ENCODE measurements at places on chromosomes 2 and 18. TPM values are rescaled to one million over a fixed set of nuclear protein-coding genes. Genes with fewer than 3 reads are reported as not detected.

SGO2 gene
- 0.37 TPM for total RNA-seq

GPC1 gene
- 20.7 TPM for total RNA-seq

CYP27C1 gene
- not detected for total RNA-seq

DSC2 gene
- total RNA-seq, result 4.6 TPM

CRYGC gene
- total RNA-seq, result not detected

SLC4A5 gene
- 0.60 TPM for total RNA-seq

DNA sequence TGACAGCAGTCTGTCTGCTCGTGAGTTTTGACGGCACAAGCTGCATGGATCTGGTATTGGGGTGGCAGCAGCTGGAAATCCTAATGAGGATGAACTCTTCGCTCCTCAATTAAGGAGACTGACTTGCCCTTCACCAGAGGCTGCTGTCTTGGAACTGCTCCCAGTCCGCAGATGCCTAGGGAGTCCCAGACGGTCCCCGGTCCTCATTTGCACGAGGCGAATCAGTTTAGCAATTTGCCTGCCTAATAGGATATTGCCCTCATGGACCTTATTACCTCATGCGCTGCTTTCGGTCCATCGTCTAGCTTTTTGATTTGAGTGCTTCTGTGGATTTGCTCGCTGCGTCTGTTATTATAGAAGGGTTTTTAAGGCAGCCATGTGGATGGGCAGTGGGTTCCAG lies 40.6 kb downstream of the ASAP2 start:
- no peaks in the 10 kb centered on the region for H3K36me3 ChIP-seq
- DNase-seq, result no peak
- no peaks in the 10 kb centered on the region for H3K27me3 ChIP-seq
- no peak overlapping the region for H3K27ac ChIP-seq
- H3K4me1 ChIP-seq, result peaks cover 9% of the 10 kb centered on the region

DNA sequence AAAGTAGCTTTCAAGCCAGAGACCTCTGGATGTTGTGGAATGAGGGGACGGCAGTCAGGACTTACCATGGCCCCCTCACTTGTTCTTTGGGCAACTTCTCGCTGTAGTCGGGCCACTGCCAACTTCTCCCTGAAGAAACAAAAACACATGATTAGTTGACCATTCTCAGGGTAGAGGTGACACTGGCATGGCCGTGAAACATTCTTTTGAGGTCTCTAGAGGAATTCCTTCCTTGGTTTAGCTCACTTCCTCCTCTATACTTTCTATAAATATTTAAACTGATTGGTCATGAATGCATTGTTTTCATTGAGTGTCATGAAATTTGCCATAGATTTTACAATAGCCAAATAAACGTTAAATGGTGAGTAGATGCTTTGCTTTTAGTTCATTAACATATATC lies 354.6 kb downstream of the NCKAP5 start:
- H3K4me1 ChIP-seq, result peaks cover 6% of the 10 kb centered on the region
- H3K27me3 ChIP-seq, result no peaks in the 10 kb centered on the region
- no peak for DNase-seq

- no peaks in the 10 kb centered on the region for H3K27me3 ChIP-seq
- H3K36me3 ChIP-seq, result no peaks in the 10 kb centered on the region
- no peak overlapping the region for H3K27ac ChIP-seq
These were observed 148.2 kb downstream of the ESCO1 start for GRCh38 chr18:21452276-21452780.

- H3K36me3 ChIP-seq, result no peaks in the 10 kb centered on the region
- H3K4me1 ChIP-seq, result no peaks in the 10 kb centered on the region
- H3K27me3 ChIP-seq, result no peaks in the 10 kb centered on the region
- H3K27ac ChIP-seq, result no peak overlapping the region
- H3K4me3 ChIP-seq, result no peak overlapping the region
These were observed 14.7 kb downstream of the CRIM1 start for GRCh38 chr2:36370281-36370680.

- no peaks in the 10 kb centered on the region for H3K36me3 ChIP-seq
- DNase-seq, result no peak
- H3K27me3 ChIP-seq, result no peaks in the 10 kb centered on the region
- no peak overlapping the region for H3K4me3 ChIP-seq
- no peak overlapping the region for H3K27ac ChIP-seq
- H3K4me1 ChIP-seq, result peaks cover 34% of the 10 kb centered on the region
These were observed 38.3 kb upstream of the PTPN4 start for GRCh38 chr2:119721462-119721861.

DNA sequence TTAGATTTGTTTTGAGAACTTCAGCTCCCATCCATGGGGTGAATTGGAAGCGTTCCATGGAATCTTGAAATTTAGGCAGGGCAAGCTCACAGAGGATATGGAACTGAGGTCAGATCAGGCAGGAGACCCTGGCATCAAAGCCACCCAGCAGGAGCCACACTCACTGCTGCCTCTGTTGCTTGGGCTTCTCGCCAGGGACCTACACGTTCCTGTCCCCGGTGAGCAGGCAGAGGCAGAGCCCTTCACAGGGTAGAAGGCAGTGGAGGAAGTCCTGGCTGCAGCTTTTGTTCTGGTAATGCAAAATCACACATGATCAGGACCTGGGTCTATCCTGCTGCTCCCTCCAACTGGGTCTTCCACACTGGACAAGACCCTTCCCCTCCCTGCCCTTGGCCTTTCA lies 42.1 kb downstream of the CAPN13 start:
- H3K27me3 ChIP-seq, result no peaks in the 10 kb centered on the region
- H3K27ac ChIP-seq, result no peak overlapping the region
- no peak overlapping the region for H3K4me3 ChIP-seq
- H3K36me3 ChIP-seq, result no peaks in the 10 kb centered on the region
- no peaks in the 10 kb centered on the region for H3K4me1 ChIP-seq

DNA sequence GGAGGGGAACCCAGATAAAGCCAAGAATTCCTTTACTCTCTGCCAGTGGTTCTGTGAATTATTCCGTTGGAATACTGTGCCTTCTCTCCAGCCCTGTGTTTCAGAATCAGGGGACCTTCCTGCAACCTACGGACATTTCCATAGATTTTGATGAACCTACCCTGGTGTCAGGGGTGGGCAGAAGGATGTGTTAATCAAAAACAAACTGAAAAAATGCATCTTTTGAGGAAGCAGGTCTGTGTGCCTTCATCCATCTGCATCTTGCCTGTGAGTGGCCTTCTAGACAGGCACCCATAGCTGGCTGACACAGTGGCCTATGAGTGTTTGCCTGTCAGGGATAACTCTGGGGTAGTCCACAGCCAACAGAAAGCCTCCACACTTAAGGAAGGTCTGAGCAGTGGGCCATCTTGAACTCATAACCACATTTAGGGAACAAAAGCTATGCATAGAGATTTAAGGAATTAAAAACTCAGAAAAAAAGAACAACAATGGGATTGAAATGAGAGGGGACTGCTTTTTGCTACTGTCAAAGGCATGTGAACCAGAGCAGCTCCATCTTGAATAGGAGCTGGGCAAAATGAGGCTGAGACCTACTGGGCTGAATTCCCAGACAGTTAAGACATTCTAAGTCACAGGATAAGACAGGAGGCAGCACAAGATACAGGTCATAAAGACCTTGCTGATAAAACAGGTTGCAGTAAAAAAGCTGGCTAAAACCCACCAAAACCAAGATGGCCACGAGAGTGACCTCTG lies 45.9 kb upstream of the ITGA6 start:
- DNase-seq, result no peak
- no peak overlapping the region for H3K4me3 ChIP-seq
- H3K27ac ChIP-seq, result no peak overlapping the region
- H3K27me3 ChIP-seq, result no peaks in the 10 kb centered on the region
- H3K4me1 ChIP-seq, result peaks cover 23% of the 10 kb centered on the region

DNA sequence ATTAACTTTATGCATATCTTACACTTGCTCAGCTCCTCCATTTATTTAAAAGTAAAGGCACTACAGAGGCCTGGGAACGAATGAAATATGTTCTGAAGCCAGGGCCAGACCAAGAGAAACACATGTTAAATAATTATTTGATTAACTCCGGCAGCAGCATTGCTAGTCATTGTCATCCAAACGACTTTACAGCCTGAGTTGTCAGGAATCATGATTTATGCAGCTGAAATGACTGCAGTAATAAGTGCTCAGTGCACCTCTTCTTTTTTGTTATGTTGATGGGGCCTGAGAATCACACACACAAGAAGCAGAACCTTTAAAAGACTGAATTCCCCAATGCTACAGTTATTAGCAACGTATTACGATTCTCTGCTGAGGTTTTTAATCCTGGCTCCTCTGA lies 58.9 kb downstream of the EPHA4 start:
- H3K36me3 ChIP-seq, result no peaks in the 10 kb centered on the region
- no peak overlapping the region for H3K4me3 ChIP-seq
- no peaks in the 10 kb centered on the region for H3K27me3 ChIP-seq
- H3K27ac ChIP-seq, result no peak overlapping the region

DNA sequence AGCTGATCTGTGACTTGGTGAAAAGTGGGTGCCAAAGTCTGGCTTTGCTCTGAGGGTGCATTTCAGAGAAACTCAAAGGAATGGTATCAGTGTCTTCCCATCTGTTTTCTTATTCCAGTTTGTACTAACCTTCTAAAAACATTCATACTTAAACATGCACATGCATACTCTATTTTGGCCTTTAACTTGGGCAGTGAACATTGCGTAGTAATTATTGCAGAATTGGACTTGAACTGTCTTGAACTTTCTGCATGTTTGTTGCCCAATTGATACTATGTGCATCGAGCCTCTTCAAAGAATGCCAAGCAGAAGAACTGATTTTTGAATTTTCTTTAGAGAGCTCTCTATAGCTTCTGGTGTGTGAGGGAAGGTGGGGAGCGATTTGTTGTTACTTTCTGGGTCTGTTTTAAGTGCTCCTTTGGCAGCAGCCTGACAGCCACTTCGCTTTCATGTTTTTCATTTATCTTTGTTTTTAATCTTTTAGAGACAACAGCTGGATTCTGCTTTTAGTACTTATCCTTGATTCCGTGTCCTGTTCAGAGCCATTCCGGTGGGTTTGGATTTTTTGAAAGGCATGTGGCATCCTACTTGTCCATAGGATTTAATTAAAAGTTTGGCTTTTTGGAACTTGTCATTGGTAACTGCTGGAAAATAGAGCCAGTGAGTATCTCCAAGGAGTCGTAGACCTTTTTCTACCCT lies 159.2 kb downstream of the RAPGEF4 start:
- H3K4me1 ChIP-seq, result no peaks in the 10 kb centered on the region
- H3K36me3 ChIP-seq, result no peaks in the 10 kb centered on the region
- H3K27me3 ChIP-seq, result no peaks in the 10 kb centered on the region
- H3K27ac ChIP-seq, result no peak overlapping the region

DNA sequence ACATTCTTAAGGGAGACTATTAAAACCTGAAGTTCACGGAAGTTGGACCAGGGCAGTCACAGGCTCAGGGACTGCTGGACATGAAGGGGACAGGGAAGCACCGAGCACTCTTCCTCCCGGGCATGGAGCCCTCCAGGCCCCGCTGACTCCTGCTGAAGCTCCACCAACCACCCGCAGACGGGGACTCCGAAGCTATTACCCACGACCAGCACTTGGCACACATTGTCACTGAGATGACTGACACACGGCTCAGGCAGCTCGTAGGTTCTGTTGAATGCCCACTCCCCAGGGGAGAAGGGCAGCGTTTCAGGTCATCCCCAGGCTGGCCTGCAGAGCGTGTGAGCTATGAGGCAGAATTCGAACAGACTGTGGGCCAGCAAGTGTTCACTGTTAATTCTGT lies 234.8 kb downstream of the NDUFA10 start:
- peak; percentile 23 for DNase-seq
- no peaks in the 10 kb centered on the region for H3K36me3 ChIP-seq
- H3K27ac ChIP-seq, result no peak overlapping the region
- H3K4me3 ChIP-seq, result no peak overlapping the region
- no peaks in the 10 kb centered on the region for H3K4me1 ChIP-seq

- H3K27ac ChIP-seq, result no peak overlapping the region
- H3K27me3 ChIP-seq, result no peaks in the 10 kb centered on the region
- no peak for DNase-seq
- no peaks in the 10 kb centered on the region for H3K4me1 ChIP-seq
- no peak overlapping the region for H3K4me3 ChIP-seq
- H3K36me3 ChIP-seq, result no peaks in the 10 kb centered on the region
These were observed 91.5 kb downstream of the MALT1 start for GRCh38 chr18:58762781-58763171.
